ENCODE measurements at places on chromosomes 13 and 19.

DNA sequence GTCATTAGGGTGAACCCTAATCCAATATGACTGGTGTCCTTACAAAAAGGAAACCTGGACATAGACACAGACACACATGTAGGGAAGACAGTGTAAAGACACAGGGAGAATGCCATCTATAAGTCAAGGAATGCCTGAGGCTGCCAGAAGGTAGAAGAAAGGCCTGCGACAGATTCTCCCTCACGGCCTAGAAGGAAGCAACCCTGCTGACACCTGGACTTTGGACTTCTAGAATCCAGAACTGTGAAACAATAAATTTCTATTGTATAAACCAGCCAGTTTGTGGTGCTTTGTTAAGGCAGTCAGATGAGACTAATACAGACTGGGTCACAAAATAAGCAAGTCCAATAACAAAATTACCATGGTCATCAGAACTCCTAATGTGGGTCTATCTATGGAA lies 120.4 kb downstream of the ENOX1 start:
- no peak for DNase-seq

DNA sequence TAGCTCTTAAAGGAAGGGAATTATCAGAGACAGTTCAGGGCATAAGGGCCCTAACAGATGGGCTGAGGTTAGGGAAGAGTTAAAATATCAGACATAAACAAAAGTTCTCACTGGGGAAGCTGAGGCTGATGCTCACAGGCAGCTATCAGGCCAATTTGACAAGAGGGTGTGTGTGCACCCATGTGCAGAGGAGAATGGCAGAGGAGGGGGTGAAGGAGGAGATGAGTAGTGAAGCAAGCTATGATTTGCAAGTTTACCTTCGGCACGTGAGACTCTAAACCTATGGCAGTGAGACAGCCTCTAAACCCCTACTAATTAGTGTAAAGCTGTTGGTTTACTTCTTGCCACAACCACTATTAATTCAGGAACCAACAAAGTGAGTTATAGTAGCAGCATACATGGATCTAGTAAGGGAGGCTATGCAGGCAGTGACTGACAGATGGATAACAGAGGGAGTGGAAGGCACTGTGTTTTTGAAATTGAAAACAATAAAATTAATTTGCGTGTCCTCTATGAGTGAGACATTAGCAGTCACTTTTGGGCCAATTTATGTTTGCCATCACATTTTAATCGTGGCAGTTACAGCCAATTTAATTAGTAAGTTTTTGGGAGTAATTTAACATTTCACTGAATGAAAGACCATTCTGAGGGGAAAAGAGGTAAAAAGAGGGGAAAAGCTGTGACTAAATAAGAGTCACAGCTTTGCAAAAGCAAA lies 99.6 kb upstream of the HTR2A start:
- DNase-seq = no peak

DNA sequence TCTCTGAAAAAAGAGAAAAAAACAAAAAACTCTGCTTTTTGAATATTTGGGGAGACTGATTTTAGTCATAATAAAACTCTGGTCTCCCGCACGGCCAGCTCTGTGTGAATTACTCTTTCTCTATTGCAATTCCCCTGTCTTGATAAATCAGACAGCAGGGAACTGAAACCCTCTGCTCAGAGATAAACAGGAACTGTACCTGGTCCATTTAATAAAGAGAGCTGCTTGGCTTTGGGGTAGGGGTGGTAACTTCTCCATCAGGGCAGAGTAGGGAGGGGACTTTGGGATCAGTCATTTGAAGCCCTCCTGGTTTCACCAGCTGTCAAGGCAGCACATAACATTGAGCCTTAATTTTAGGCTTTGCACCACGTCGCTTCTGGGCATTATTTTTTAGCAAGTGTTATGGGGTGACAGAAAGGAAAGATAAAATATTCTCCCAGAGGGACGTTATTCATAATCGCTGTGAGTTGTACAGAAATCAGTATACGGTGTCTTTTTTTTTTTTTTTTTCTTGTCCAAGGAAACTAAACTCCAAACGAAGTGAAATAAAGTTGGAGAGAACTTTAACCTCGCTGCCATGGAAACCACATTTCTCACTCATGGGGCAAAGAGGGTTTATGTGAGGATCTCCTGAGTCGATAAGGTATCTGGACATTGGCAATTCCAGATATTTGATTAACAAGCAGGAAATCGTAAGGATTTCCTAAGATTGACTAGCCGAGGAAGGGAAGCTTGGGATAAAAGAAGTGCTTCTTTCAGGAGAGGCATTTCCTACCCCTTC lies 99.0 kb upstream of the MRI1 start:
- DNase-seq = no peak

GRCh38 chr13:110070046-110070445 lies 236.9 kb downstream of the COL4A1 start:
- DNase-seq = no peak

DNA sequence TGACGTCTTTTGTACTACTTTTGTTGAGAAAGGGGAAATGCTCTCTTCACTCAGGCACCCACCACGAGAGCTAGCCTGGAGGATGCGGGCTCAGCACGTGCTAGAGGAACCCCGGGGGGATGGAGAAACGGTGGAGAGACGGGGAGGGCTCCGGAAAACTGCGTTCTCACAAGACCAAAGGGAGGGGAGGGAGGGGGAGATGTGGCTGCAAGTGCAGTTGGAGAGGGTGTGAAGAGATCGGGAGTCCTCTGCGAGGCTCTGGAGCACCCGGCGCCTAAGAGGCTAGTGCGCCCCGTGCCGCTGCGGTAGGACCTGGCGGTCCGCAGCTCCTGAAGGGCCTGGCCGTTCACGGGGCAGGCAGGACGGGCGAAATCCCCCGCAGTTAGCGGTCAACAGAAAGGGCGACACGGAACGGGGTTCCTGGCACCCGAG lies 43.4 kb upstream of the XPO4 start:
- no peak for DNase-seq

- DNase-seq = no peak
Measured at GRCh38 chr13:110869231-110869804, 45.6 kb downstream of the ANKRD10 start.

Data from activated T-cell treated with anti-CD3 and anti-CD28 coated beads for 1 hour (primary cell).